ENCODE measurements at places on chromosomes 1 and 21. TPM values are rescaled to one million over a fixed set of nuclear protein-coding genes. Genes with fewer than 3 reads are reported as not detected.

GRCh38 chr1:80675454-80675853 is 1125.3 kb upstream of the ADGRL2 start:
- DNase-seq: no peak

AK4 gene
- 45.5 TPM for total RNA-seq

GRCh38 chr21:43305811-43306311 is 121.1 kb downstream of the SIK1 start:
- no peak for DNase-seq

- DNase-seq: peak; percentile 95
Measured at GRCh38 chr1:109483672-109484518, at the start of gene ATXN7L2. ATXN7L2 (plus strand) TSS chr1:109483905; CDS start chr1:109483954, 49 bp downstream.

- no peak for DNase-seq
Measured at GRCh38 chr1:190138266-190138665, 339.4 kb downstream of the BRINP3 start.

- DNase-seq: peak; percentile 53
Measured at GRCh38 chr1:28887419-28887834, 26.9 kb upstream of the EPB41 start.

- DNase-seq: no peak
Measured at GRCh38 chr1:17513131-17513530, 26.4 kb upstream of the ARHGEF10L start.

CYP4A11 gene
- not detected for total RNA-seq
